ENCODE measurements at places on chromosomes 13 and 19. TPM values are rescaled to one million over a fixed set of nuclear protein-coding genes. Genes with fewer than 3 reads are reported as not detected.

Gene SIGLEC8
- total RNA-seq, result 0.31 TPM

Gene SMIM24
- 1.3 TPM for total RNA-seq

Gene ZNF729
- 4.3 TPM for total RNA-seq

Gene CGB8
- not detected for total RNA-seq

Gene GGACT
- 18.9 TPM for total RNA-seq

Gene TMEM150B
- not detected for total RNA-seq

Gene DBP
- 51.0 TPM for total RNA-seq

Gene RGS9BP
- total RNA-seq, result 2.4 TPM
